IMR-90 (cell line): ENCODE measurements at places on chromosomes 11 and 22.

- DNase-seq: no peak
Observed at GRCh38 chr22:43924877-43925276, 1.3 kb downstream of the PNPLA3 start.

GRCh38 chr11:23859087-23859486 lies 637.8 kb upstream of the LUZP2 start:
- no peak for DNase-seq

GRCh38 chr11:98180511-98180910 lies 840.2 kb upstream of the CNTN5 start:
- no peak for DNase-seq

DNA sequence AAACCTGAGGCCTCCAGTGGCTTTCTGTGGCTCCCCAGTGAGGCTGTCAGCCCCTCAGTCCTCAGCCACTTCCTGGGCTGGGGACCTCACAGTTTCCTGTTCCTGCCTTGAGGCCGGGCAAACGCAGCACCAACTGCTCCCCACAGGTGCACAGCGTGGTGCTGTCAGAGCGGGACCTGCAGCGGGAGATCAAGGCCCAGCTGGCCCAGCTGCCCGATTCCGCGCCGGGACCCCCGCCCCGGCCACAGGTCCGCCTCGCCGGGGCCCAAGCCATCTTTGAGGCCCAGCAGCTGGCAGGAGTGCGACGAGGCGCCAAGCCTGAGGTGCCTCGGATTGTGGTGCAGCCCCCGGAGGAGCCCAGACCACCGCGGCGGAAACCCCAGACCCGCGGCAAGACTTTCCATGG lies 5.4 kb downstream of the TBC1D10C start:
- no peak for DNase-seq

- no peak for DNase-seq
Observed at GRCh38 chr22:39942439-39943230, 17.6 kb upstream of the TMA7B start.

GRCh38 chr22:48428631-48429371 lies 1398.9 kb downstream of the BRD1 start:
- DNase-seq: no peak

GRCh38 chr11:84947970-84948580 lies 679.1 kb downstream of the DLG2 start:
- DNase-seq: peak; percentile 7

GRCh38 chr11:46437122-46437689 lies 45.6 kb upstream of the CHRM4 start:
- no peak for DNase-seq

DNA sequence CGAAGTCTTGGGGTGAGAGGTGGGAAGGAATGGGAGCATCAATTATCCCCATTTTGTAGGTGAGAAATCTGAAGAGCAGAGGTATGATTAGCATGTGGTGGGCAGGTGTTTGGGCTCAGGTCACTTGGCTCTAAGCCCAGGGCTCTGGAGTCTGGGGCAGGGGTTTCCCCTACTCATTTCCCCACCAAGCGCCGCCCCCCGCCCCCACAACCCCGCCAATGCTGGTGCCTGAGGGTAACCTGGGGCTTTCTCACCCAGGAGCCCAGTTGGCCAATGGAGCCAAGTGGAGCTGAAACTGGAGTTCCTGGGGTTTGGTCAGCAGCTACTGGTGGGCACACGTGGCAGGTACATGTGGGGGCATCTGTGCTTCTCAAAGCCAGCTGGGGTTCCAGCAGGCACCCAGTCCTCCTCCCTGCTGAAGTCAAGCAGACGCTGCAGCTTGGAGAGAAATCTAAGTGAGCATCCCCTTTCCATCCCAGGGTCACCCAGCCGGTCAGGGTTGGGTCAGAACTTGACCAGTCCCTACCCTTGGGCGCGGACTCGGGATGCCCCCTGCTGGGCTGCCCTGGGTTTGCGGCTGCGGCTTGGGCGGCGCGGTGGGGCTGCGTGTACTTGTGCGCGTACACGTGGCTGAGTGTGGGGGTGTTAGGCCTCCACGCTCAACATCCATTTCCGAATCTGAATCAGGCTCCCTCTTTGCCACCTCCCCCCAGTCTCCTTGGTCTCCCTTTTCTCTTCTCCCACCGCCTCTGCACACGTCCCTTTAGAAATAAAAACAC lies 1.7 kb upstream of the CHRM1 start:
- DNase-seq: no peak

- DNase-seq: peak; percentile 18
Observed at GRCh38 chr11:77111277-77111676, 8.6 kb downstream of the OMP start.

DNA sequence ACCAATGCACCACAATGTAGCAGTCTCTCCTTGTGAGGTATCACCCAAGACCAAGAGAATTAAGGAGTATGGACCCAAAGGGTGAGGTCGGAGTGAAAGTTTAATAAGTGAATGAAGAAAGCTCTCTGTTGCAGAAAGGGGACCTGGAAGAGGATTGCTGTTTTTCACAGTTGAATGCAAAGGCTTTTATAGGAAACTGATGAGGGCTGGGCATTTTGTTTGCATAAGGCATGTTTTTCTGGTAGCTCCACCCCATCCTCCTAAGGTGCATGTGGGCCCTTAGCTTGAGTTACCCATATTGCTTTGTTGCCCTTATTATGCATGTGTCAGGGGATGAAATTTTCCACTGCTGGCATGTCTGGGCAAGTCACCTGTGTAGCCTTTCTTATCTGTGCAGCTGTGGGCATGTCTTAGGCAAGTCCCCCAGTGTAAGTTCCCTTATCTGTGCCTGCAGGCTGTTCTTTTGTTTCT lies 64.7 kb downstream of the BDNF start:
- DNase-seq: no peak

DNA sequence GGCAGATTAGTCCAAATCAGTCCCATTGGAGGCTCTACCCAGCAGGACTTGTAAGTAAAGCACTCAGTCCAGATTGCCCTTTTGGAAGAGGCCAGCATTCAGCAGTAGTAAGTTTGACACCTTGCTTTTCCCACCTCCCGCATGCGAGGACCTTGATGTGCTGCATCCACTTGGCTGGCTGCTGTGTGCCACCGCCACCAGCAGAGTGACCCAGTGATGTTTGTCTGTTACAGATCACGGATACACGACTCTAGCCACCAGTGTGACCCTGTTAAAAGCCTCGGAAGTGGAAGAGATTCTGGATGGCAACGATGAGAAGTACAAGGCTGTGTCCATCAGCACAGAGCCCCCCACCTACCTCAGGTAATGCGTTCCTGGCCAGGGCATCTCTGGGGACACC lies 6.6 kb downstream of the SMARCB1 start:
- no peak for DNase-seq

GRCh38 chr11:66315921-66316811 lies 678 bp downstream of the CD248 start:
- DNase-seq: no peak

- DNase-seq: peak; percentile 68
Observed at GRCh38 chr11:96161307-96162089, 181.5 kb downstream of the MAML2 start.

DNA sequence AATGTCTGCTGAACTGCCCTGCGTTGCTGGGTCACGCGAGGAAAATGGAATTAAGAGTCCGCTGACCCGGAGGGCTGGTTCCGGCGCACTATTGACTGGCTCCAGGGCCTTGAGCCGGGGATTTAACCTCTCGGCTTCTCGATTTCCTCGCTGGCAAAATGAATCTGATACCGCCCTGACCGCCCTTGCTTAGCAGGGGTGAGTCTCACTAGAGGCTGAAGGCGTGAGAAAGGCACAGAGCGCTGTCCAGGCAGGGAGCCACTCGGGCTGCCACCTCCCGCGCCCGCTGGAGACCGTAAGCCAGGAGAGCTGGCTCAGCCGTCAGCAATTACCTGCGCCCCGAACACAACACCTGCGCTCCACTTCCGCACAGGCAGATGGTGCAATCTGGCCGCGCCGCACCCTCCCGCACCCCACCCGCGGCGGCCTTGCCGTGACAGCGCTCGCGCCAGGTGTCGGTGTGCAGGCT lies 65.6 kb downstream of the BUD13 start:
- no peak for DNase-seq

DNA sequence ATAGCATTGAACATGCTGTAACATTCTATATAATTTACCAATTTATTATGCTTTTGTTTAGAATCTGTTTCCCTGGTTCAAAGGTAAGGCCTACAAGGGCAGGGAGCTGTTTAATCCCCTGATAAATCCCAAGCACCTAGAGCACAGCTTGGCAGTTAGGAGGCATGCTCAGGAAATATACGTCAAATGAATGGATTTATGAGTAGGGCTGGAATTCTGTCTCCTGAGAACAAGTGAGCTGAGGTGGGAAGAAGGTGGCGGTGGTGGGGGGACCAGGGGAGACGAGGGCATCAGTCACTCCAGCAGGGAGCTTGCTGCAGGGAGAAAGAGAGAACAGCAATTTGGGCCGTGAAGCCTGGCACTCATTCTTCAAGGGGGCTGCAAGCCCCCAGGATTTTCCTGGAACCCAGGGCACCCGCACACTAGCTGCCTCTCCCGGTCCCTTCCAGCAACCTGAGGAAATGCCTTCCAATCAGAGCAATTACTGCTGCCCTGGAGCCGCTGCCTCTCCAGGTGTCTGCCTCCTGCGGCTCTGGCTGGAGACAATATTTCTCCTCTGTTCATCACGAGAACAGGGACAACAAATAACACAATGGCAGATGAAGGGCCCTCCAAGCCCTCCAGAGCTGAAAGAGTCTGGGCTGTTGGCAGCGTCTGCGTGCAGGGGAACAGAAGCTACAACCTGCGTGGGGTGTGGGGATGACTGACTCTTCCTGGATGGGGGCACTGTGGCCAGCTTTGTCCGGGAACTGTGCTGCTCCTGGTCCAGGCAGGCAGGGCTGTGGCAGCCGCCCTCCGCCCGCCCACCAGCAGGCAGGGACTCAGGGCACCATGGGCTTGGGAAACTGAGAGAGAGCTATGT lies 233.4 kb downstream of the ST3GAL4 start:
- no peak for DNase-seq

DNA sequence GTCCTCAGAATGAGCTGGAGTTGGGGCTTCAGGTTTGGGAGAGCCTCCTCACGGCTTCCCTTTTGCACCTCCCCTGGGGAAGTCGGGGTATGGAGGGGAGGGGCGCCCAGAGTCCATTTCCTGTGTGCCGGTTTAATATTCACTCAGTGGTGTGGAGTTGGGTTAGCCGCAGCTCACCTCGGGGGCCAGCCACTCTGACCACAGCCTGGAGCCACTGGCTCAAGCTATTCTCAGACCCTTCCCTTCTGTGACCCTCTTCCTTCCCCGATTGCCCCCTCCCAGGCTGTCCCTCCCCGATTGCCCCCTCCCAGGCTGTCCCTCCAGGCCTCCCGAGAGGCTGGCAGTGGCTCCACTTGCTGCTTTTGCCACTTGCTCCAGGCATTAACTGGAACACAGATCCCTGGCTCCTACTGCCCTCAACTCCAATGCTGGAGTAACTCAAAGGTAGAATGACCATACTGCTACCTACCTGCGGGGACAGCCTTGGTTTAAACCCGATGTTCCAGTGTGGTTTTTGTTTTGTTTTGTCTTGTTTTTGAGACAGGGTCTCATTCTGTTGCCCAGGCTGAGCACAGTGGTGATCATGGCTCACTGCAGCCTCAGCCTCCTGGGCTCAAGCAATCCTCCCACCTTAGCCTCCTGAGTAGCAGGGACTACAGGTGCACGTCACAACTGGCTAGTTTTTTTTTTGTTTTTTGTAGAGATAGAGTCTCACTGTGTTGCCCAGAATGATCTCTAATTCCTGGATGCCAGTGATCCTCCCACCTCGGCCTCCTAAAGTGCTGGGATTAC lies 29.3 kb downstream of the RPUSD4 start:
- no peak for DNase-seq

- DNase-seq: peak; percentile 51
Observed at GRCh38 chr11:93498641-93499040, 44.5 kb downstream of the SMCO4 start.

DNA sequence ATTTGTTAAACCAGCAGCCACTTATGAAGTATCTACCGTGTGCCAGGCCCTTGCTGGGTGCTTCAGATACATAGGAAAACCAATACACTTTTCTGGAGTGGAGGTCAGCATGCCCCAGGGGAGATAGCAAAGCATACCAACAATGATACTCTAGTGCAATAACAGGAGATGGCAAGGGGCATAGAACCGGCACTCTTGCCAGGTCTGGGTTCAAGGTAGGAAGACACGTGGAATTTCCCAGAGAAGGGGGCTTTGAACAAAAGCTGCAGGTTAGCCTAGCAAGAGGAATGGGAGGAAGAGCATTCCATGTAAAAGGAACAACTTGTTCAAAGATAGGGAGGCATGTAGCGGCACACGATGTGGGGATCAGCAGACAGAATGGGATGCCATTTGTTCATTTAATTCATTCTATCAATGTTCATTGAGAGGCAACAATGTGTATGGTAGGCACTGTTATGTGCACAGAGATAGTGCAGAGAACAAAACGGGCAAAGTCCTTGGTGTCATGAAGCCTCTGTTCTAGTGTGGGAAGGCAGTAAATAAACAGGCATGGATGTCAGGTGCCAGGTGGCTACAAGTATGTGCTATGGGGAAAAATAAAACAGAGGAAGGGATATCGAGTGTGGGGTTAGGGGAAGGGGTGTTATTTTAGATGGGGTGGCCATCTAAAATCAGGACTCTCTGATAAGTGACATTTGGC lies 162.6 kb upstream of the E2F8 start:
- no peak for DNase-seq
